T-helper 9 cell (primary cell): ENCODE measurements at places on chromosomes 1 and 21.
A peak's percentile ranks its signal among the peaks of the same experiment; 100 is the strongest.

- DNase-seq = no peak
Measured at GRCh38 chr1:231723146-231723545, 96.6 kb downstream of the DISC1 start.

- DNase-seq = no peak
Measured at GRCh38 chr1:159877695-159878444, 15.4 kb upstream of the VSIG8 start.

- DNase-seq = no peak
Measured at GRCh38 chr21:34604556-34604955, 10.4 kb downstream of the RCAN1 start.

- no peak for DNase-seq
Measured at GRCh38 chr1:182565537-182565936, 23.5 kb downstream of the RNASEL start.

DNA sequence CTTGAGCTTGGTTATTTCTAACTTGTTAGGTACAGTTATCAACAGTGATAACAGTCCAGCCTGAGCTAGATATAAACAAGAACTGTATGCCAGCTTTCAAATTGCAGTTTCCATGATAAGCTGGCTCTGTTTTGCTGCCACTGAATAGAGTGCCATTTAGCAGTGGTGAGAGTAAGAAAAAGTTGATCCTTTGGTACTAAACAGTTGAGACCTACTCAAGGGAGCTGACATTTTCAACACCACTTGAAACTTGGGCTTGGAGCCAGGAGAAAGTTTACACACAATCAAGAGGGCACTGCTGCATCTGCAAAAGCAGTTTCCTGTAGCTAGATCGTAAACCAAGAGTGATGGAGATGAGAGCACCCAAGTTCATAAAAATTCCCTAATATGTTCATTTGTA lies 131.3 kb downstream of the RGS7 start:
- no peak for DNase-seq

- DNase-seq = peak; percentile 74
Measured at GRCh38 chr1:32247983-32248889, 1.2 kb downstream of the FAM167B start.

DNA sequence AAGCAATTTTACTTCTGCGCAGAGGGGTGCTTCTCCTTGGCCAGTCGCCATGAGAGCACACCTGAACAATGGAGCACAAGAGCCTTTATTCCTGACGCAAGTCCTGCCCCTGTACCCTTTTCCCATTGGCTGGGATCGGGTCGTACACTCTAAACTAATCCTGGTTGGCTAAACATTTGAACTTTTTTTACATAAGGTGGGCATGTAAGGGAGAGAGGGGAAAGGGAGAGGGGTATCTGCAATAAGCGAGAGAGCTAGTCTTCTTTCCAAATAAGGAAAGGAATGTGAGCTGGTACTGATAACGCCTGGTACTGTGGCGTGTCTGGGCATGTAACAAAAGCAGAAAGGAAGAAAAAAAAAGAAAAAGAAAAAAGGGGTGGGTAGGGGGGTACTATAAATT lies 21.8 kb downstream of the MFSD2A start:
- DNase-seq = no peak

GRCh38 chr21:46126309-46127238 lies 28.7 kb downstream of the COL6A2 start:
- DNase-seq = no peak

GRCh38 chr21:41815652-41816582 lies 49.1 kb upstream of the RIPK4 start:
- no peak for DNase-seq

GRCh38 chr1:227736814-227737432 lies 1.7 kb downstream of the SNAP47 start:
- no peak for DNase-seq

GRCh38 chr1:182450087-182450486 lies at the start of gene RGSL1:
RGSL1 (plus strand) TSS chr1:182450146; CDS start chr1:182450166, 20 bp downstream.
- no peak for DNase-seq

DNA sequence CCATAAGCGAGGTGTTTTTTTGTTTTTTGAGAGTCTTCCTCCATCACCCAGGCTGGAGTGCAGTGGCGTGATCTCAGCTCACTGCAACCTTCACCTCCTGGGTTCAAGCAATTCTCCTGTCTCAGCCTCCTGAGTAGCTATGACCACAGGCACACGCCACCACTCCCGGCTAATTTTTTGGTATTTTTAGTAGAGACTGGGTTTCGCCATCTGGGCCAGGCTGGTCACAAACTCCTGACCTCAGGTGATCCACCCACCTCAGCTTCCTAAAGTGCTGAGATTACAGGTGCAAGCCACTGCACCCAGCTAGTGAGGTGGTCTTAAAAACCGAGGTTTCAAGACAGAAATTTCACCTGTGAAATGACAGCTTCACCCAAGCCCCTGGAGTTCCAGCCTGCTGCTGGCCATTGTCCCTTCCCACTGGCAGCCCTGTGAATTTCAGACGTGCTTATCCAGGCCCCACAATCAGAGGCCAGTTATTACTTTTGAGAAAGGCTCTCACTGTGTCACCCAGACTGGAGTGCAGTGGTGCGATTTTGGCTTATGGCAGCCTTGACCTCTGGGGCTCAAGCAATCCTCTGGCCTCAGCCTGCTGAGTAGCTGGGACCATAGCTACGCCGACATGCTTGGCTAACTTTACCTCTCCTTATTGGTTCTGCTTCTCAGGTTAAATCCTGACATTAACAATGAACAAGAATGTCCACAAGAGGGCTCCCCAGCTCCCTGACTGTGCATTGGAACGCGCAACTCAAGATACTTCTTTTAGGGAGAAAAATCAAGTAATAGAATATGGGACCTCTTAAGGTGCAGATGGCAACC lies 19.4 kb downstream of the ENO1 start:
- peak; percentile 29 for DNase-seq

DNA sequence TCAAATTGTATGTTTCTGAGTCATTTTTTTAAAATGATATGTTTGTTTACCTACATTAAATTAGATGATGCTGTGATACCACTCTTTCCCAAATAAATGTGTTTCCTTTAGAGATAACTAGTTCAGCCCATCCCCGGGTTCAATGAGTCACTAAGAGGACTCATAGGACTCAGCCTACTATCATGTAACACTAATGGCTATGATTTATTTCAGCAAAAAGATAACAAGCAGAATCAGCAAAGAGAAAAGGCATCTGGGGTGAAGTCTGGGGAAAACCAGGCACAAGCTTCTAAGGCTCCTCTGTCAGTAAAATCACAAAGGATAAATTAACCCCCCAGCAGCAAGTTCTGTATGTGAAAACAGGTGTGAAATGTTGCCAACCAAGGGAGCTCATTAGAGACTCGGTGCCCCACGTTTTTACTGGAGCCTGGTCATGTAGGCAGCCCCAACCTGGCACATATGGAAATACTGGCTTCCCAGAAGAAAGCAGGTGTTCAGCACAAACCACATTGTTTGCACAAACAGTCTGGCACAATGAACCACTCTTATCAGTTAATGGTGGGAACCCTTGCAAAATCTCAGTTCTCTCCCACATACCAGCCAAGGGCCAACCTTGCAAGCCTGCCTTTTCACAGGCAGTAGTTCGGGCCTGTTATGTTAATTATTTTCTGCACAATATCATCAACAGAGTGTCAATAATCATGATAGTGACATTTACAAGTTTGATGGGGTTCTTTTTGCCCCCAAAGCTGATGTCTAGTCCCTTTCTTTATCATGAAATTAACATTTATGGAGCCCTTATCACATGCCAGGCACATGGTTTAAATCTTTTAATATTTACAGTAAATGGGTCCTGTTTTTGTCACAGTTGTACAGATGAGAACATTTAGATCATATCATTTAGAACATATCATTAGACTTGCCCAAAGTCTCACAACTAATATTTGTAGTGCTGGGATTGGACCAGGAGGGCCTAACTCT lies 23.1 kb upstream of the CNN3 start:
- no peak for DNase-seq

GRCh38 chr1:27581823-27582243 lies 22.1 kb downstream of the AHDC1 start:
- no peak for DNase-seq

DNA sequence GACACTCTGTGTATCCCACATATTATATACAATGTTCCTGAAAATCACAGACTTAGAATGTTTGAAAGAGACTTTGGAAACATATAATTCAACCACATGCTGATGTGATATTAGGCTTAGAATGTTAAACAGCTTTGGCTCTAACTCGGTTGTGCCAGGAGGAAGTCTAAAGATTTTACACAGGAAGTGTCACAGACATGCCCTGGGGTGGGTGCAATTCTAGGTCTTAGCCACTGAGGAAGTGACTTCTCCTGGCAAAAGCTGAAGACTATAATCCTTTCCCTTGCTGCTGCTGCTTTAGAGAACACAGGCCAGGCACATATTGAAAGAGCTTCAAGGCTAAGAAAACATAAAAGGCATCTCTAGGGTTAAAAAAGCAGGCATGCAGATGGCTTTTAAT lies 51.0 kb downstream of the RPL5 start:
- DNase-seq = peak; percentile 16

DNA sequence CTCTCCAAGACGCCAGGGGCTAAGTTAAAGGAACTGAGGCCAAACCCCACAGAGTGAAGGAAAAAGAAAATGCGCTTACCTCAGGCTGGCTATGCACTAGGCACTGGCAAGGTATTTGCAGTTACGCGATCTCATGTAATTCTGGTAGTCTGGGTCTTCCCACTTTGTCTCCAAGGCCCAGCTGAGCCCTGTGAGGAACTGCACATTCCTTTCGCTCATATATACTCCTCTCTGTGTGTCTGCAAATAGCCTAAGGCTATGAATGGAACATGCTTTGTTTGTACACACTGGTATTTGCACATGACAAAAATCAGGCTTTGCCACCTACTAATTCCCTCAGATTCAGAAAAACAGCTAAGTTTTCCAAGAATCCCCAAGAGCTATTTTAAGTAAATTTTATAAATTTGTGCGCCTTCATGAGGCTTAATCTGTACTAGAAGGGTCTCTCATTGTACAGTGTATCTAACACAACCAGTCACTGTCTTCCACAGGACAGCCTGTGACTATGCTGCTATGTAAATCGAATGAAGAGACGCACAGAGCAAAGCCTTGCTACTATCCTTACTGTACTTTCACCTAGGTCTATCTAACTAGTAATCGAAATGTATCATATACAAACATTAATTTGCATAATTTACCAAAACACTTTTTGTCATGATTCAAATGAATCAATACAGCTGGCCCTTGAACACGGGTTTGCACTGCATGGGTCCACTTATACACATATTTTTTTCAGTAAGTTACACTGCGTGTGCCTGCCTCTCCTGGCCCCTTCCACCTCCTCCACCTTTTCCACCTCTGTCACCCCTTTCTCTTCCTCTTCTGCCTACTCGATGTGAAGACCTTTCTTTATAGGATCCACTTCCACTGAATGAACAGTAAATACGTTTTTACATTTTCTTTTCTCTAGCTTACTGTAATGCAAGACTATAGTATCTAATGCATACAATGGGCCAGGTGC lies 87.0 kb downstream of the SIPA1L2 start:
- no peak for DNase-seq

DNA sequence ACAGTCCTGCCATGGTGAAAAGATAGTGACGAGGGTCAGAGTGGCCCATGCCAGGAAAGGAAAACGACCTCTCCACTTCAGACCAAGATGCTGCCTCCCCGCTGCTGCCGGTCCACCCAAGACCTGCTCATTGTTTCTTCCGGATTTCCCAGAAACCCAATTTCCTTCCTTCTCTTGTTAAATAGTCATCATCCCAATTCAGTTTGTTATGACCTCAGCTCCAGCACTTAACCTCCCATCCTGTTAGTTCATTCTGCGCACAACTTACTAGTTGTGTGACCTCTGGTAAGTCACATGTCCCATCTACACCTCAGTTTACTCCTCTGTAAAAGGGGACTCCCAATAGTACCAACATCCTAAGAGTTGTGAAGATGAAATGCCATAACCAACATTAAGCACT lies 29.9 kb upstream of the PPP1R15B start:
- DNase-seq = no peak

- DNase-seq = no peak
Measured at GRCh38 chr1:4969556-4970129, 315.2 kb downstream of the AJAP1 start.

GRCh38 chr1:18560692-18561091 lies 70.0 kb upstream of the PAX7 start:
- no peak for DNase-seq
